ENCODE measurements at places on chromosomes 3 and 15.

DNA sequence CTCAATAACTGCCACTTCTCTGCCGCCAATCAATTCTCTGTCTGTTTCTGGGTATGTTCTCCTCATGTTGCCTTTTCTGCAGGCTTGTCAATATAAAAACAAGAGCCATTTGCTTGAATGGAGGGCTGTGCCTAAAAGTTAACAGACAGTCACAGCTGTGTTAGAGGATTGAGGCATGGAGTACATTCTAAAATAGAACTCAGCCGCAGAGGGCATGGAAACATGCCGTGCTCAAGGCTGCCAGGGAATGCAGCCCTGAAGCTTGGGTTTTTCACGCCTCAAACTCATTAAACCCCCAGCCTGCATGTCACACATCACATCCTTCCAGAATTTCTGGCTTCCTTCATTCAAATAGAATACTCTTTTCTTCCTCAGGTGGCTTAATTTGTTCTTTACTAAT lies 166.6 kb downstream of the TPRG1 start:
- no peak for DNase-seq

DNA sequence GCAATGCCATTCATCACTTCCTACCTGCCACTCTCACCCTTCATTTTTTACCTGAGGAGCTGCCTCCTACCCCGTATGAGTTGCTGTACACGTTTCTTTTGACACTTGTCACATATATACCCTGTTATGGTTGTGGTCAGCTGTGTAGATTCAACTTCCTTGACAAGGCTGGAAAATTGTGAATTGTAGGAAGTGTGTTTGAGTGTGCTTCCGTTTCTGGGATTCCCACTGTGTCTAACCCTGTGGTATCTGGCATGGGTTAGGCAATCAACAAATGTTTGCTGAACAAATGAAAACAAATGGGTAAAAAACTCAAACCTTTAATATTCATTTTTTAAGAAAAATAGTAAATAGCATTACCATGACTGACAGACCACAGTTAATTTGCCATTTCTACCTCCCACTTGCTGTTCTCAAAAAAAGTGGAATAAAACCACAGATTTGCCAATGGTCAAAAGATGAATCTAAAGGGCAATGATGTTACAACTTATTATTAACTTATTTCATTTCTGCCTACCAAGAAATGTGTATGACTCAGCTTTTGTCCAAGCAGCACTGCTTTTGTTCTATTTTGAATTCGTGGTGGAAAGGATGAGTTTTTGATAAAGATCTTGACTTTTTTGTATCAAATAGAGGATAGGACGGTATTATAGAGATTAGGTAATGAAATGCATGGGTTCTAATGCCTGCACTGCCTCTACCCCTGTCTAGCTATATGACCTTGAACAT lies 404.6 kb downstream of the LPP start:
- DNase-seq, result no peak

DNA sequence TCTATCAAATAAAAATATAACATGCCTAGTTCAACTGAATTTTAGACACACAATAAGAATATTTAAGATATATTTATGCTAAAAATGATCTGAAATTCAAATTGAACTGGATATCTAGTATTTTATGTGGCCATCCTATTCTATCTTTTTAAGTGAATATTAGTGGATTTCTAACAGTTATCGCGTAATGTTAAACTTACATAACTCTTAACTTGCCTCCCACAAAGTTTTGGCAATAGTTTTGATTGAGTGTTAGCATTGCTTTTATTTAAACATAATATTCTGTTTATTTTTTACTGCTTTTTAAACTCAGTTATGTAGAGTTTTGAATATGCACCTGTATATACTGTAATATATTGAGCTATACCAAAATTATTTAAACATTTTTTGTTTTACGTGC lies 1279.5 kb downstream of the OTOL1 start:
- no peak for DNase-seq

GRCh38 chr3:46847744-46848143 lies 15.5 kb downstream of the MYL3 start:
- no peak for DNase-seq

DNA sequence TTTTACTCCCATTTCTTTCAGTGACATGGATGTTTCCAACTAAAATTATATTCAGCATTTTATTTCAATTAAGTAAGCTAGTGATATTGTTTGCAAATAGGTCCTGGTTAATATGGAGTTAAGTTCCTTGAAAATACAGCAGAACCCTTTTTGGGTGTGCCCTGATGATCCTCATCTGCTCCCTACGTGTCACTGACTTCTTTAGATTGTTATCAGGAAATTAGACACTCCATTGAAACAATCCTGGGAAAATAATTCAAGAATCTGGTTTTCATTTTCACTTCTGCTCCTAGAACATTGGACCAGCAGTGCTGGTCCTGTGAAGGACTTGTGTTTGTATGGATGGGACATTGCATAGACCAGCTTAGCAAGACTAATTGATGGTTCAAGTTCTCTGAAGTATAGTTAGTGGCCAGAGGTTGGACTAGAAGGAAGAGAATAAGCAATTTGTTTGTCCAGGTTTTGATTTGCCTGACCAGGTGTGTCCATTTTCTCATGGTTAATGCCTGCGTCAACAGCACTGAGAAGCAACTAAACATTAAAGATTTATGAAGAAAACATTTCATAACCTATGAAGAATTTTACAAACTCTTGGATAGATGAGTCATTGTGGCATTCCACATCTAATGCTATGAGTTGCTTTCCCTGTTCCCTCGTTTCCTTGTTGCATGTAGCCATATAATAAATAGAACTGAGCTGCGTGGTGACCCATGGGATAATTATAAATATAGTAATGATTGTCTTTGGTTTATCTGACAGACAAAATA lies 95.8 kb downstream of the ZPLD1 start:
- no peak for DNase-seq

GRCh38 chr15:65829130-65829764 lies 37.2 kb upstream of the DENND4A start:
- DNase-seq, result peak; percentile 4

- no peak for DNase-seq
Measured at GRCh38 chr15:67841513-67841762, 1.6 kb upstream of the RNU6-1 start.

DNA sequence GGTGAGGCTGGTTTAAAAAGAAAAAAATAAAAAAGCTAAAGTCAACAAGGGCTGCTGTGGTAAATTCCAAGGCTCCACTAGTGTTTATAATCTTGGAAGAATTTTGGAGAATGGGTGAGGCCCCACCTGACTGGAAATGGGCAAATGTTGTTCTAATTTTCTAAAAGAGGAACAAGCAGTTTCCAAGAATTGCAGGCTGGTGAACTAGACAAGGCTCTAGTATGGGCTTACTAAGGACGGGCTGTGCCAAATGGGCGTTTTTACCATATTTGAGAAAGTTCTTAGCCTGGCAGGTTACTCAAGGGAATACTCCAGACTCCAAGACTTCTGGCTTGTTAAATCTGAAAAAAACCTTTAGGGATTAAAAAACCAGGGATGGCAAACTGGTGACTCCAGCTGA lies 67.0 kb upstream of the ABHD2 start:
- no peak for DNase-seq

GRCh38 chr3:186814100-186814499 lies 7.8 kb upstream of the RFC4 start:
- DNase-seq, result no peak

GRCh38 chr3:85003479-85003878 lies 44.7 kb downstream of the CADM2 start:
- DNase-seq, result no peak

DNA sequence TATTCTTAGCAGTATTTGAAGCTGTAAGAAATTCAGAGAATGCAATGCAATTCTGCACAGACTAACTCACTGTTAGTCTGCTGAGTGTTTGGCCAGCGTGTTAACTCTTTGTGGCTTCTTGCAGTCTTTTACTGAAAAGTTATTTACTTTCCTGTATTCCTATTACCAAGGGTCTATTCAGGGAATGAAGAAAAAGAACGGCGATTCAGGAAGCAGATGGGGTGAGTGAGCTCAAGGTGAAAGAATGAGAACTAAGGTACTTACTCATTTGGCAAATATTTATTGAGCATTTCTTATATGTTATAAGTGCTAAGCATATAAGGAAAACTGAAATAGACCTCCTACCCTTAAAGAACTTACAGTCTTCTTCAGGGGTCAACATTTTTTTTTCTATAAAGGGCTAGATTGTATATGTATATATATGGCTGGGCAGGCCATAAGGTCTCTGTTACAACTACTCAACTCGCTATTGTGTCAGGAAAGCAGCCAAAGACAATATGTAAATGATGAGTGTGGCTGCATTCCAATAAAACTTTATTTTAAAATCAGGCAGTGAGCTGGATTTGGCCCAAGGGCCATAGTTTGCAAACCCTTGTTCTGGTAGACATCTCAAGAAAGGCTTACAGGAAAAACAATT lies 271.9 kb upstream of the GADL1 start:
- no peak for DNase-seq

GRCh38 chr15:35111861-35112260 lies 26.8 kb upstream of the NANOGP8 start:
- no peak for DNase-seq

- DNase-seq, result no peak
Measured at GRCh38 chr3:68007621-68008226, 353.3 kb upstream of the SUCLG2 start.

DNA sequence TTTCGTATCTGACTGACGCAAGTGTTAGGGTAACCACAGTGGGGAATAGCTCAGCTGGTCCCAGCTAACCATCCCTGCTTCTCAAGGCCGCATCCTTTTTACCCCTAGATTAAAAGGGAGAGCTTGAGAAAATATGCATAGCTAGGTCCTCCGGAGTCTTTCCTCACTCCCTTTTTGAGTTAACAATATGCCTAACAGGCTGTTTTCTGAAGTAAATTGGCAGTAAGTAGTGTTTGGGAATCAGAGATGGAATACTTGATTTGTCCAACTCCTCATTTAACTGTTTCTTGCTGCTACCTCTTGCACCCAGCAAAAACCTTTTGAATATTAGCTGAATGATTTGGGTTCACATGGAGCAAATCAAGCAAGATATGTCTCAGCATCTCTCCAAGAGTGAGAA lies 326.1 kb downstream of the LPP start:
- DNase-seq, result no peak

DNA sequence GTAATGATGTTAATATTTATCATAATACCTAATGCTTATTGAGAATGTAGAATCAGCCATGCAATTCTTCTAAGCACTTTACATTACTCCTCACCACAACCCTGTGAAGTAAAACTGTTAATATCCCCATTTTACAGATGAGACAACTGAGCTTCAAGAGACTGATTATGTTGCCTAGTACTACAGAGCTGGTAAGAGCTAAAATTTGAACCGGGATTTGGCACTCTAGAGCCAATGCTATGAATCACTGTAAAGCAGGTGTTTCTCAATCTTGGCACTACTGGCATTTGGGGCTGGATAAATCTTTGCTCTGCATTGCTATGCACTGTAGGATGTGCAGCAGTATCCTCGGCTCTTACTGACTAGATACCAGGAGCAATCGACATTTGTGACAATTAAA lies 367.7 kb downstream of the MAGI1 start:
- DNase-seq, result no peak

- peak; percentile 89 for DNase-seq
Measured at GRCh38 chr3:9194509-9195184, 54.8 kb downstream of the SRGAP3 start.

GRCh38 chr3:100060685-100061484 lies 53.4 kb downstream of the FILIP1L start:
- no peak for DNase-seq

GRCh38 chr3:181210275-181210674 lies 220.7 kb upstream of the DNAJC19 start:
- peak; percentile 52 for DNase-seq

GRCh38 chr3:13728487-13728886 lies 151.4 kb downstream of the WNT7A start:
- no peak for DNase-seq

- peak; percentile 74 for DNase-seq
Measured at GRCh38 chr3:185645596-185646381, 59.7 kb downstream of the SENP2 start.

- no peak for DNase-seq
Measured at GRCh38 chr15:51311510-51311909, 26.9 kb downstream of the CYP19A1 start.

DNA sequence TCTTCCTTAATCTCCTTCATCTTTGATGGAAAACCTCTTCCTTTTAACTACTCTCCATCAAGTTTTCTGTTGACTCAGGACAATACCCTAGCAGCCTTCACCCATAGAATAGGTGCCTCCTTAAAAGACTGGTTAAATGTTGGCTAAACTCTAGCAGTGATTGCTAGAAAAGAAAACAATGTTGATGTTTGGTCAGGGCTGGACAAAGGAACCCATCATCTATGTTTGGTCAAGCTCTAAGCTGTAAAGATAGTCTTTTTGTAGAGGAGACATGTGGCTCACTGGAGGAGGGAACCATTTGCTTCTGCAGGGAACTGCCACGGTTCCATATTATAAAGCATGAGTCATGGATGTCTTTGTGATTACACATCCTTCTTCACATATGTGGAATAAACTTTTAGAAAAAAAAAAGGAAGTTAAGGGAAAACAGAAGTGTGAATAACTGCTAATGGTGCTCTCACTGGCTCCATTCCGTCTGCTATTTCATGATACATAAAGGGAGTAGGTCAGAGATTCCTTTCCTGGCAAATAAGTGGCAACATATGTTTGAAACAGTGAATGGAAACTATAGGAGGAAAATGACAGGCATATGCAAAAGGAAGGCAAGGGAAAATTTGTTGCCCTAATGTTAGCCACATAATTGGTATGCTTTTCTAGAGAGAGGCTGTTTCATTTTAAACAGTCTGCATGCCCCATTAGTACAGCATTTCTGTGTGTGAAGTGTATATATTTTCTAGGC lies 78.2 kb downstream of the CMSS1 start:
- peak; percentile 13 for DNase-seq

- DNase-seq, result no peak
Measured at GRCh38 chr15:40082195-40082883, 26.3 kb downstream of the BMF start.

GRCh38 chr15:29079479-29079878 lies 190.1 kb downstream of the NSMCE3 start:
- no peak for DNase-seq

GRCh38 chr15:70717237-70717793 lies 46.0 kb downstream of the UACA start:
- DNase-seq, result no peak

- DNase-seq, result no peak
Measured at GRCh38 chr3:195219351-195220230, 51.4 kb downstream of the XXYLT1 start.

DNA sequence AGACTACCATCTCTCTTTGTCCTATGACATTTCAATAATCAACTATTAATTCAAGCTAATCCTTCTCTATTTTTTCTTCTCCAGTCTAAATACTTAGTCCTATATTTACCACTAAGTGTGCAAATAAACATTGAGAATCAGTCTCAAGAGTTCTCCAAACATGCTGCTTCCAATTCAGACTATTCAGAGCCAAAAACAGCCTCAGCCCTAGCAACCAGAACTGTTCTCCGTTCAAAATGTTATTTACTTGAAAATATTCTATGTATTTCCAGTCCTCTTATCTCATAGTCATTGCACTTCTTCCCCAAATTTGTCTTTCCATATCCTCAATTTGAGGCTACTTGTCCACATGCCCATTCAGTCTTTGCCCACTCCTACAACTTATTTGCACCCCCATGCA lies 805.5 kb downstream of the IGSF11 start:
- no peak for DNase-seq

- no peak for DNase-seq
Measured at GRCh38 chr3:75737831-75738493, 47.4 kb downstream of the ZNF717 start.
